Esophagus muscularis mucosa (tissue), 4 donors: ENCODE measurements at places on chromosomes 4 and X. TPM values are rescaled to one million over a fixed set of nuclear protein-coding genes. Genes with fewer than 3 reads are reported as not detected.

Gene MAGEC1
- not detected for total RNA-seq

DNA sequence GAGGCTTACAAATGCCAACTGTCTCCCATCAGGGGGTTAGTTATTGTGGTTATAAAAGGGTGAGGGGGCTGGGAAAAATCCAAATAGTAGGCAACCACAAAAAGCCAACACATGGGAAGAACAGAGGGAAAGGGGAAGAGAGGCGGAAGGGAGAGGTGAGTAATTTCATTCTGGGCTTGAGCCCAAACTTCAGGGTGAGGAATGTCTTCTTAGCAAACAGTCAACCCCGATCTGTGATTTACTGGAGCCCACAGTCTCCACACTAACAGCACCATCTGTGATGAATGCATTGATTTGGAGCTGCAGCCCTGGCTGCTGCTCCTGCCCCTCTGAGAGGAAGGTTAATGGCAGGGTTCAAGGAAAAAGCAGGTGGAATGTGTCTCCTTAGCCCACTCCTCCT, 162.2 kb upstream of the GPR101 start:
- no peak for DNase-seq
- H3K4me3 ChIP-seq: no peak overlapping the region
- no peaks in the 10 kb centered on the region for H3K4me1 ChIP-seq
- no peaks in the 10 kb centered on the region for H3K36me3 ChIP-seq
- no peak overlapping the region for H3K27ac ChIP-seq

DNA sequence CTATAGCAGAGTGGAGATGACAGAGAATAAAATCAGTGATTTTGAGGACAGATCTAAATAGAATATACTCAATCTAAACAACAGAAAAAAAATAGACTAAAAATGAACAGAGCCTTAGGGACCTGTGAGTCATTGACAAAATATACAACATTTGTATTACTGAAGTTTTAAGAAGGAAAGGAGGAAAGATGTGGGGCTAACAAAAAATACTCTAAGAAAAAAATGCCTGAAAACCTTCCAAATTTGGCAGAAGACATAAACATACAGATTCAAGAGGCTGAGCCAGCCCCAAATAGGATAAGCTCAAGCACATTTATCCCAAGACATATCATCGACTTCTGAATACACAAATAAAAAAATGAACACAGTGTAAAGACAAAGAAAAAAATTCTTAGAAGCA, 123.6 kb upstream of the INTU start:
- H3K4me3 ChIP-seq: no peak overlapping the region
- H3K27me3 ChIP-seq: no peaks in the 10 kb centered on the region
- DNase-seq: no peak
- H3K4me1 ChIP-seq: no peaks in the 10 kb centered on the region

GRCh38 chr4:67996127-67996526, 32.8 kb upstream of the TMPRSS11A start:
- no peaks in the 10 kb centered on the region for H3K27me3 ChIP-seq
- no peak overlapping the region for H3K4me3 ChIP-seq
- no peak overlapping the region for H3K27ac ChIP-seq
- no peaks in the 10 kb centered on the region for H3K4me1 ChIP-seq
- no peaks in the 10 kb centered on the region for H3K36me3 ChIP-seq
- no peak for DNase-seq

DNA sequence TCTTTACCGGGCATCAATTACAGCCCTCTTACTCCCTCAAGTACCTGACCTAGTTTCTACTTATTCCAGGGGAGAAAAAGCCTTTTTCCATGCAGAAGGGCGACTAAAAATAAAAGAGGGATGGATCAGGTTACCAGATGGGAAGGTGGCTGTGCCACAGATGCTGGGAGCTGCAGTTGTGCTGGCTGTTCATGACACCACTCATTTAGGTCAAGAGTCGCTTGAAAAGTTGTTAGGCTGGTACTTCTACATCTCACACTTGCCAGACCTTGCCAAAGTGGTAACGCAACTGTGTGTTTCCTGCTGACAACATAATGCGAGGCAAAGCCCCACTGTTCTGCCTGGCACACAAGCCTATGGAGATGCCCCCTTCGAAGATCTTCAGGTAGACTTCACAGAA, 148.4 kb upstream of the FGF16 start:
- no peak overlapping the region for H3K27ac ChIP-seq
- no peaks in the 10 kb centered on the region for H3K27me3 ChIP-seq
- no peaks in the 10 kb centered on the region for H3K4me1 ChIP-seq
- H3K36me3 ChIP-seq: no peaks in the 10 kb centered on the region
- no peak for DNase-seq

GRCh38 chr4:20043991-20044390, 207.7 kb upstream of the SLIT2 start:
- DNase-seq: no peak
- H3K4me3 ChIP-seq: no peak overlapping the region
